Omental fat pad (tissue), 4 donors: ENCODE measurements at places on chromosomes 2 and 18.

DNA sequence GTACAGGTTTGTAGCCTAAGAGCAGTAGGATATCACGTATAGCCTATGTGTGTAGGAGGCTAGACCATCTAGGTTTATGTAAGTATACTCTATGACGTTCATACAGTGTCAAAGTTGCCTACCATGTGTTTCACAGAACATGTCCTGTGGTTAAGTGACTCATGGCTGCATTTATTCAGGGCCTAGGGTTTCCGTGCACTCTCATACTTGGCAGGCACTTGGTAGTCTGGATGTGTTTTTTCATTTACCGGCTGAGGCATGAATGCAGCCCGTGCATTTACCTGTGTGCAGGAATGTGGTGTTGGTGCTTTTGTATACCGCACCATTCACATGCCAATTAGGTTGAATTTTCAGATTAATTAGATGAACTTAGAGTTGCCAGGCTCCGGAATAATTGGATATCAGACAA, 43.4 kb downstream of the MYL12B start:
- DNase-seq, result no peak

DNA sequence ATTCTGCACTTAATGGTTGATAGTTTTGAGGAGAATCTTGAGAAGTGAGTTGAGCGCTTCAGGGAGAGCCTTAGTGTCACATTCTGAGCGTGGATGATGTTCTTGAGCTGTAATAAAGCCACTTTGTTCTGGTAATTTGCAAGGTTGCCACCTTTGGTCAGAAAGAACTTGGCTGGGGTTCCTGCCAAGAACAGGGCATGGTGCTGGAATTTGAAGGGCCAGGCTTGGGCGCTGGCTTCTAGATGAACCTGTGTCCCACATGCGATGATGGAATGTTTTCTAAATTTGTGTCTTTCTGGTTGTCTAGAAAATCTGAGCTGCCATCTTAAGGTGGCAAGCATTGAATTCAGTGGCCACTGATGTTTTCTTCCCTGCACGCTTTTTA, 124.1 kb upstream of the EML6 start:
- no peak for DNase-seq

DNA sequence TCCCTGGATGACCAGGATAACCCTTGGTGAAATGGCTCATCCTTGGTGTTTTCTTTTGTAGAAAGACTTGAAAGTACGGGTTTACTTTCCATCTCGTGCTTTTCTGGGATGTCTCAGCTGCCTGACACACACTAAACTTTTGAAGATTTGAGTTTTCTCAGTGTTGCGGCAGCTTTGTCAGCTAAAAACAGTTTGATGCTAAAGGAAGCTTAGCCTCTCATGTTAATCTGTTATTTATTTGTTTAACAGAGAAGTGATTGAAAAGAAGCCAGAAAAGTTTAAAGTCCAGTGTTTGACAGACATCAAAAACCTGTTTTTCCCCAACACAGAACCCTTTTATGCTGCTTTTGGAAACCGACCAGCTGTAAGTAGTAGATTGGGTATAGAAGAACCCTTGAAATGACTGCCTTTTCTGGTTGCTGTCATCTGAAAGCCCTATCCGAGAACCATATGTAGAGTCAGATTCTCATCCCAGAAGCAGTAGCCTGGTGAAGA, 72.8 kb downstream of the LPIN1 start:
- no peak for DNase-seq

GRCh38 chr2:24163601-24164000, 11.3 kb upstream of the FAM228A start:
- DNase-seq, result no peak

DNA sequence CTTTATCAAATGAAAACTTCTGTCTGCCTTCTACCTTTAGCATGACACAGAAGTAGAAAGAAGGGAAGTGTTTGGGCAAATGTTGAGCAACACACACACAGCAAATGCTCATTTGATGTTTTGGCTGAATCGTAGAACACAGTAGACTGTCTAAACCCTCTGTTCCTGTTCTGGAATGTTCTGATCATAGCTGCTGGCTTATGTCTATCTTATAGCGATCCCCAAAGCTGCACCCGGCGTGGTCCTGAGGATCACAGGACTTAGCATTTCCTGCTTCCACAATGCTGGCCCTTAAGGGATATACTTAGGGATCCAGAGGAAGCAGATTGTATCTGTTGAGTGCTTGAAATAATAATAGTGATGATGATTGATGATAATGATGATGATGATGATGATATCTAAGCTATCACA, 15.2 kb downstream of the GNLY start:
- no peak for DNase-seq

- no peak for DNase-seq
Measured at GRCh38 chr18:39698436-39698835, 2132.8 kb upstream of the CELF4 start.

DNA sequence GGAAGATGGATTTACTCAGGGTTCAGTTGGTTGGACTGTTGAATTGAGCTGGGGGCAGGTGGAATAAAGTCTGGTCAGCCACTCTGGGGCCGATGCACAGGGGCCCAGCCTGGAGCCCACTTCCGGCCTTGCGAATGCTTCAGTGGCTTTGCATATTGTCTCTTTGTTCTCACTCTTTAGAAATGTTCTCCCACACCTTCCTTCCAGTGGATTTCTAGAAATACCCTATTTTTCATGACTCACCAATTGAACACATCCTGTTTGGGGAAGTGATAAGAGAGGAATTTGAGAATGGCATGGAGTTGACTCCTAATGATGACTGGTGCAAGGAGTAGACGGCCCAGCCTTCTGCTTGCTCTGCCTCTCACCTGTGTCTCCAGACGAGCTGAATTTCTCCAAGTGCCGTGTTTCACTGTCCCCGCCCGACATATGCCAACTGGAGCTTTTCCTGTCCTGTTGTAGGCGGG, 28.1 kb downstream of the ASAP2 start:
- no peak for DNase-seq

- DNase-seq, result no peak
Measured at GRCh38 chr2:168997794-168998193, 33.3 kb downstream of the ABCB11 start.

GRCh38 chr2:189608795-189609422, 28.3 kb upstream of the SLC40A1 start:
- DNase-seq, result no peak

DNA sequence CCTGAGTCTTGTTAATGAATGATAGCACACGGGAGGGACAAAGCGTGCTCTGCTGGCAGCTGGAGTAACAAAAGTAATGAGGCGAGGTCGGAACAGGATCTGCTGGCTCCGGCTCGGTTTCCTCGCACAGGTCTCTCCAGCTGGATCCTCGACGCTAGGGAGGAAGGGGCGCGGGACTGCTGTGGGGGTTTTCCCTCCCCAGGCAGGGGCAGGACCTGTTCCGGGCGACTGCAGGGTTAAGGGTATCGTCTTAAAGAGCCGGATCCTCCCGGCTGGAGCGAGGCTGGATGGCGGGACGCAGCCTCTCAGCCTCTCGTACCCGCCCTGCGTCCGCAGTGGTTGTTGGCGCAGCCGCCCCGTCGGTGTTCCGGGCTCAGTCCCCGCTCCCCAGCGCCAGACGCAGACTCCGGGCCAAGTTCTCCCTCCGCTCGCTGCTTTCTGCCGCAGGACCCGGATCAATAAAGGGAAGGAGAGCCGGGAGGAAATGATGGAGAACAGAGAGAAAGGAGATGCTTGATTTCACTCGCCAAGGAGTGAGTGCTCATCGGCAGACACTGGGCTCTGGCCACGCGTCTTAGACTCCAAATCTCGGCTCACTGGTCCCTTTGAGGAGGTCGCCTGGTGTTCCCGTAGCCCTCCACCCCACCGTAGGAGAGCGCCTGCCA, 1.1 kb upstream of the LIPG start:
- DNase-seq, result no peak

- DNase-seq, result no peak
Measured at GRCh38 chr2:50719837-50720696, 311.9 kb downstream of the NRXN1 start.

- DNase-seq, result no peak
Measured at GRCh38 chr2:221570321-221570935, 1.7 kb downstream of the EPHA4 start.

- DNase-seq, result no peak
Measured at GRCh38 chr2:119864318-119864717, 104.6 kb downstream of the PTPN4 start.

GRCh38 chr2:50480507-50480906, 551.4 kb downstream of the NRXN1 start:
- no peak for DNase-seq

GRCh38 chr2:187442378-187442777, 5.7 kb downstream of the CALCRL start:
- DNase-seq, result no peak

DNA sequence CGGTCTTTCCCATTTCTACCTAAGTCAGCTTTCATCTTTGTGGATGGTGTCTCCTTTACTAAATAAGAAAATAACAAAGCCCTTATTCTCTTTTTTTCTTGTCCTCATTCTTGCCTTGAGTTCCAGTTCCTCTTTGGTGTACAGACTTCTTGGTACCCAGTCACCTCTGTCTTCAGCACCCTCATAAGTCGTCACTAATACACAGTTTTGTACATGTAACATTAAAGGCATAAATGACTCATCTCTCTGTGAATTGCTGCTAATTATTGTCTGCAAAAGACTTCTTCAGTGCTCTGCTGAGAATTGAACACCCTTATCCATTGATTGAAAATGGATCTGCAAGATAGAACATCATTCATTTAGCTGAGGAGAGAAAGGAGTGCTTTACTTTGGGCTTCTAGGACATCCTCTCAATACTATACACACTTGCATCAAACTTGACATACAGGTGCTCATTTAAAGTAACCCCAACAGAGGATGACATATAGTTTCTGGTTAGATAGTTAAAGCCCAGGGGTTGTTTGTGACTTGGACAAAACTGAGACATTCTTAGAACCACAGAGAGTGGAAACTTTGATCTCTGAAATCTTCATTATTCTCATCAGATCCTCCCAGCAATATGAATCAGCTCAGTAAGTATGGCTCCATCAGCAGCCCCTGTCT, 97.0 kb downstream of the XRCC5 start:
- DNase-seq, result no peak

GRCh38 chr2:3638456-3638810, 19.6 kb upstream of the ALLC start:
- no peak for DNase-seq

DNA sequence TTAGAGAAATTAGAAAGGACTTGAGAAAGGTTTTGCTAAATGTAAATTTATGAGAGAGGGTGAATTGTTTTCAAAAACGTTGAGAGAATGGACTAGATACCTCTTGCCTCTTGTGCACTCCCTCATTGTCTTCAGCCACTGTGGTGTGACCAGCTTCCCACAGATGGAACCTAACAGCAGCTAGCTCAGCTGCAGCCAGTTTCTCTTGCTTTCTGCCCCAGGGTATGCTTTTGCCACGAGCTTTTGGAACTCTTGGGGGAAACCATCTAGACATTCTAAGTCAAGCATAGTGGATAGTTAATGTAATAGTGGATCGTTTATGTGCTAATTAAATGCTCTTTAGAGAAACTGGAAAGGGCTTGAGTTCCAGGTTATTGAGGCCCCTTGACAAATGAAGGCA, 288.2 kb downstream of the CTNNA2 start:
- DNase-seq, result no peak

DNA sequence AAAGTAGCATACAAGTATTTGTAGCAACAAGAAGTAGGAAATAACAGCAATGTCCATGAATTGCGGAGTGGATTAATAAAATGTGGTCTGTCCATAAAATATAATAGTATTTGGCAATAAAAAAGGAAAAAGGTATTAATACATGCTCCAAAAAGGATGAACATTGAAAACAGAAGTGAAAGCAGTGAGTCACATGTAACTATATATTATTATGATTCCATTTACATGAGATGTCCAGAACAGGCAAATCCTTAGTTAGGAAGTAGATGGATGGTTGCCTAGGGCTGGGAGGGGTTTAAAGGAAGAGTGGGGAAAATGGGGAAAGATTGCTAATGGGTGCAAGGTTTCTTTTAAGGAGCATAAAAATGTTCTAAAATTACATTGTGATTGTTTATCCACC, 44.5 kb downstream of the CCDC74A start:
- DNase-seq, result no peak

DNA sequence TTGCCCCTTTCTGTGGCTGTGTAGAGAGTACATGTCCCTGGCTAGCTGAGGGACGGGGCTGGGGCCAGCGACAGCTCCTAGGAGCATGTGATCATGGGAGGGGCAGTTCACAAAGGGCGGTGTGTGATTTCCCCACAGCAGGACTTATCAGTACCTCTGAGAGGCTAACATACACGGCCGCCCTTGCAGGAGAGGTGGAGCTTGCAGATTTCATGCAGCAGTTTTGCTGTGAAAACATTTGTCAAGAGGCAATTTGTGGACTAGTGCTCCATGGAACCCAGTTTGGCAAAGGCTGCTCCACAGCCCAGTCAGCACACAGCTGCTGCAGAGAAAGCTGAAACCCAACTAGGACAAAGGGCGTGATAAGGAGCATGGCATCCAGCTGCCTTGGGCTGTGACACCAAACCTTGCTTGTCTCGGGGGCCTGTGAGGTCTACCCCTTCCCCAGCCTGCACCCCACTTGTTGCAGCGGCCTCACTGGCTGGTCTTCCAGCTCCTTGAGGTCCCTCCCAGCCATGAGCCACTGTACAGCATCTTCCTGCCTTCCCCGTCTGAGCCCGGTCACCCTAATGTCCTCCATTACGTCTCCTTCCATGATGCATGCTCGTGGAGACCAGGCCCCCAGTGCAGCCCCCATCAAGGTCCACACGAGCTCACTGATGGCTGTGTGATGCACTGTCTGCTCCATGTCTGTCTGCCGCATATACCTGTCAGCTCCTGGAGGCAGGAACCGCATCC, 121.4 kb upstream of the HDAC4 start:
- no peak for DNase-seq

- DNase-seq, result peak; percentile 62
Measured at GRCh38 chr18:45212181-45213039, 402.9 kb upstream of the SLC14A2 start.

- no peak for DNase-seq
Measured at GRCh38 chr18:76461692-76462325, 33.2 kb downstream of the ZNF516 start.

DNA sequence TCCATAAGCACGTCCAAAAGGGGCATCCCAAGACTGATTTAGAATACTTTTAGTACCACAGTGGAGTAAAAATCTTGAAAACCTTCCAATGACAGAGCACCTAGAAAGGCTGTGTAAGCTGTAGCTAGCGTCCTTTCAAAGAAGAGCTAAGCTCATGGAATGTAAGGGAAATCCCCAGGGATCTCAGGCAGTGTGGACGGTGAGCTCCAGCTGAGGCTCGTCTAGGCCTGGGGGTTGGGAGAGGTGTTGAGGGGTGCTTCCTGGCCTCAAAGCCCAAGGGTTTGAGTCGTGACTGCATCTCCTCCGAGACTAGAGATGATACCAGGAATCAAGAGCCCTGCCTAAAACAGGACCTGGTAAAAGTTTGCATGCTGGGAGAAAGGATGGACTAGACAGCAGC, 7.6 kb downstream of the CTIF start:
- no peak for DNase-seq

DNA sequence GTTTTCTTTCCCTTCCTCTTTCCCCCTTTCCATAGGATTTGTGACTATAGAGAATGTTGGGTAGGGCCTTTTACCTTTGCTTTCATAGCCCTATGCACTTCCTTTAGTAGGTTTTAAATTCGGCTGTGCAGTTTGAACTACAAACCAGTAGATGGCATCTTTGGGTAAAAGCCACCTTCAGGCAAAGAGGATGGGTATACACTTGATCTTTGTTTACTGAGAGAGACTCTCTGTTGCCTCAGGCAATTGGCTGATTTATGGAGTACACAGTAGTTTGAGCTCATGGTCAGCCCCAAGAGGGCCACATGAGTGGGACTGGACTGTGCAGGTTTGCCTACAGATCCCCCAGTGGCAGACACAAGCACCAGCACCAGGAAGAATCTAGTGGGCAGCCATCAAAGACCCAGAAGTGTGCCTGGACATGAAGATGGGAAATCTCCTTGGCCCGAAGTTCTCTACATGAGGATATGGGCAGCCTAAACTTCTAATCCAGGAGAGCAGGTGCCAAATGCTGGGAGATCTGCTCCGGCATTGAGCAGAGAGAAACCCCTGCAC, 1304.3 kb upstream of the DDX18 start:
- no peak for DNase-seq
